ENCODE measurements at places on chromosomes 12 and 14.

- peak; percentile 56 for DNase-seq
Measured at GRCh38 chr12:112837629-112838197, 46.2 kb downstream of the RPH3A start.

- no peak for DNase-seq
Measured at GRCh38 chr12:95177201-95177768, 40.0 kb downstream of the FGD6 start.

DNA sequence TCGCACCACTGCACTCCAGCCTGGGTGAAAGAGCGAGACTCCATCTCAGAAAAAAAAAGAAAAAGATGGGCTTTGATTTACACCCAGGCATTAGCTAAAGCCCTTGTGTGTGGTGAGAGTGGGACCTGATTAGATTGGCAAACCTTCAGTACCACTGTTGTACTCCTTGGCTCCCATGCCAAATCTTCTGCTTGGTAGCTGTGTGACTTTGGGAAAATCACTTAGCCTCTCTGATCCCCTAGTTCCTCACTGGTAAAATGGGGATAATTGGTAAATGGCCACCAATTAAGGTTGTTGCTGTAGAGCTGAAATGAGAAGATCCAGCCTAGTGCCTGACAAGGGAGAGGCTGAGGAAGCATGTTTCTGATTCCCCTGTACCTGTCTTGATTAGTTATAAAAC lies 63.7 kb downstream of the SLC25A47 start:
- no peak for DNase-seq

DNA sequence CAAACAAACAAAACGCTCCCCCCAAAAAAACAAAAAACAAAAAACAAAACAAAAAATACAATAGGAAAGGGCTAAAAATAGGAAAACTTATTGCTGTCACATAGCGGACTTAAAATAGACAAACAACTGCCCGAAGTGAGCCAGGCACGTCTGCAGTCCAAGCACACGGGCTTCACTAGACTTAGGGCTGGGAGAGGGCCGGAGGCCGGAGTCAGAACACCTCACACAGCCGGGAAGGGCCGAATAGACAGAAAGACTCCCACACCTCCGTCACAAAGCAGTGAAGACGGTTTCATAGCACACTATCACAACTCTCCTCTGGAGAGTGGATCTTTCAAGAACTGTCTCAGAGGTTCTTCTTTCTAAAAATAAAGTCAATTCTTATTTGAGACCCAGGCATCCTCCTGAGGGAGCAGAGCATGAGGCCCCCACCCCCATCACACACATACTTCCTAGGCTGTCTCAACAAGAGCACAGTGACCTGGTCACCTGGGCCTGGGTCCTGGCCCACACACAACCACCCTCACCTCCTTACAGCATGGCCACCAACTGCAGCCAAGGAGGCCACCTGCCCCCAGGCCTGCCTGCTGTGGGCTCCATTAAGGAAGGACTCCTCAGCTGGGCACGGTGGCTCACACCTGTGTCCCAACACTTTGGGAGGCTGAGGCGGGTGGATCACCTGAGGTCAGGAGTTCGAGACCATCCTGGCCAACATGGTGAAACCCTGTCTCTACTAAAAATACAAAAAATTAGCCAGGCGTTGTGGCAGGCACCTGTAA lies 6.7 kb downstream of the BAG5 start:
- no peak for DNase-seq

DNA sequence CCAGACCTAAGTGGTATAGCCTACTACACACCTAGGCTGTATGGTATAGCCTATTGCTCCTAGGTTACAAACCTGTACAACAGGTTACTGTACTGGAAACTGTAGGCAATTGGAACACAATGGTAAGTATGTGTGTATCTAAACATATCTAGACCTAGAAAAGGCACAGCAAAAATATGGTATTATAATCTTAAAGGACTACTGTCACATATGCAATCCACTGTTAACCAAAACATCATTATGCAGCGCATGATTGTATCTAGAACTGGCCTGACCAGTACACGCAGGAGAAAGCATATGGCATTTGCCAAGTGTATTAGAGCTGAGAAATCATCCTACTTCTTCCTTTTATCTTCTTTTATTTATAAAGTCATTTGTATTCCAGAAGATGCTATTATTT lies 75.5 kb downstream of the SLC8A3 start:
- no peak for DNase-seq

- peak; percentile 25 for DNase-seq
Measured at GRCh38 chr12:46942579-46942978, 116.8 kb upstream of the SLC38A4 start.

GRCh38 chr12:119432949-119433348 lies 98.4 kb downstream of the CCDC60 start:
- no peak for DNase-seq

GRCh38 chr14:102683399-102684297 lies 91.2 kb downstream of the RCOR1 start:
- DNase-seq: no peak

DNA sequence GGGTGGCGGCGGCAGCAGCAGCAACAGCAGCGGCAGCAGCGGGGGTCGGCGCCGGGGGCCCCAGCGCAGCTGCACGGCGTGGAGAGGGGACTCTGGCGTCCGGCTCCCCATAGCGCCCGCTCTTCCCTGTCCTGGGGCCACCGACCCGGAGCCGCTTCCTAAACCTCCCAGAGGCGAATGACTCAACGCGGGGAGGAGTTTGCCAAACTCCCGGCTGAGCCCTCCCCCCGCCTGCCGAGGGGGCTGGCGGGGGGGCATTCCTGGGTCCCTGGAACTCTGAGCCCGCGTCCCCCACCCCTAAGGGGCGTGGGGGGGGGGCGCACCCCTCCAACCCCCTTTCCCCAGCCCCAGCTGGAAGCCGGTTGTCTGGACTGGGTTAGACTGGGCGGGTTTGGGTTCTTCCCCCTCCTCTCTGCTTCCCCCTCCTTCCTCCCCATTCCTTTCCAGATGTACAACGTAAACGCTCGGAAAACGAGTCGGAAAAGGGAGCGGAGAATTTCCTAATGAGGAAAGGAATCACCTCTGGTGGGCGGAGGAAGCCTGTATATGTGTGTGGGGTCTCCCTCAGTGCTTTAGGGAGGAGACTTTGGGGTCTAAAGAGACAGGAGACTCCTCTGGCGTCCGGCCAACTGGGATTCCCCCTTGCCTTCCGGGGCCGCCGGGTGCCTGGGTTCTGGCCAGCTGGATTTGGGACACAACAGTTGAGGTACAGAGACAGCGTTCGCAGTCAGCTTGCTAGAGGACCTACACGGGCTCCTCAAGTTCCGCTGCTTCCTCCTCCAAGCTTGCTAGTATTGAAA lies at the start of gene ITGA5:
TSS of gene ITGA5 (minus strand) at position 179 of the 800 bp plus-strand sequence. CDS start at position 111, 68 bp downstream.
- peak; percentile 75 for DNase-seq

- no peak for DNase-seq
Measured at GRCh38 chr14:102450206-102451063, 59.1 kb downstream of the ANKRD9 start.

DNA sequence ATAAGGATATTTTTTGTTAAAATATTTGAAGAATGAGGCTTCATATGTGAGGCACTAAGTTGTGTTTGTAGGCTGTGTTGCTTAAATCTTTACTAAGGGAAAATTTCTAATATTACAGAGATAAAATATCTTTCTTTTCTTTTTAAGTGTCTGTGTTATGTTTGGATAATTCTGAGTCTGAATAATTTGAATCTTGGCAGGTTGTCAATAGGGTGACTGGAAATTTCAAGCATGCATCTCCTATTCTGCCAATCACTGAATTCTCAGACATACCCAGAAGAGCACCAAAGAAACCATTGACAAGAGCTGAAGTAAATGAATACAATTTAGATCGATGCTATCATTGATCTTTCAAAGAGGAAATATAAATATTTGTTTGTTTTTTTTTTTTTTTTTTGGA lies 29.4 kb downstream of the TMPO start:
- DNase-seq: no peak

DNA sequence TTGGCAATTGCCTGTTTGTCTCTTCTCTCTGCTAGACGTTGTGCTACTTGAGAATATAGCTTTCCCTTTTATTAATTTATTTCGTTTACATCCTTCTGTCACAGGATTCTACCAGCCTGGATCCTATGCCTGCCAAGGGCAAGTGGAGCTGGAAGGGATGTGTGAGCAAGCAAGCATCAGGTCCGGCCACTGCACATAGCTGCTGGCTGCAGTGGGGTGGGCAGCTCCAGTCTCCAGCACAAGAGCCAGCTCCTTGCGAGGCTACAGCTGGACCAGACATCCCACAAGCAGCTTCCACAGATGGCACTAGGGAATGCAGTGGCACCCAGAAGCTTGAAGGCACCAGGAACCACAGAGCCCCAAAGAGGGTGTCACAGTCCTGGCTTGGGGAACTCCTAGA lies 225.0 kb downstream of the KCNC2 start:
- DNase-seq: no peak

GRCh38 chr14:50018201-50018932 lies 98.0 kb downstream of the VCPKMT start:
- peak; percentile 31 for DNase-seq

GRCh38 chr12:91222746-91223145 lies 40.1 kb upstream of the DCN start:
- DNase-seq: no peak

All from dermis blood vessel endothelial cell (primary cell).